ENCODE measurements at places on chromosomes 11 and 22.

GRCh38 chr22:42427167-42427566 is 5.0 kb downstream of the NFAM1 start:
- no peak for DNase-seq

GRCh38 chr11:66035653-66036333 is 9.5 kb upstream of the CATSPER1 start:
- no peak for DNase-seq

DNA sequence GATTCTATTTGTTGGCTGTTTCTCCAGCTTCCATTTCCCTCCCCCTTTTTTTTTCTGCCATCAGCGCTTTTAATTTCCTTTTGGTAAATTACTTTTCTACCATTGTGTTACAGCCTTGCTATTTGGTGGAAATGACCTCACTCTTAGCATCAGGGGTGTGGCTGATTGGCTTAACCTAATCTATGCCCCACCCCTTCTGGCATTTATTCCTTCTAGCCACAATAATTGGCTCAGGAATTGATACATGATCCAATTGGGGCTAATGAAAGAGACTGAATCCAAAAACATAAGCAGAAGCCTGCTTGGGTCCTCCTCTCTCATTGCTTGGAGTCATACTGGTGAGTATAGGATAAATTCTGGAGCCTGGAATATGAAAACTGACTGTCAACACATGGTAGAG is 402.4 kb upstream of the LRRC4C start:
- no peak for DNase-seq

DNA sequence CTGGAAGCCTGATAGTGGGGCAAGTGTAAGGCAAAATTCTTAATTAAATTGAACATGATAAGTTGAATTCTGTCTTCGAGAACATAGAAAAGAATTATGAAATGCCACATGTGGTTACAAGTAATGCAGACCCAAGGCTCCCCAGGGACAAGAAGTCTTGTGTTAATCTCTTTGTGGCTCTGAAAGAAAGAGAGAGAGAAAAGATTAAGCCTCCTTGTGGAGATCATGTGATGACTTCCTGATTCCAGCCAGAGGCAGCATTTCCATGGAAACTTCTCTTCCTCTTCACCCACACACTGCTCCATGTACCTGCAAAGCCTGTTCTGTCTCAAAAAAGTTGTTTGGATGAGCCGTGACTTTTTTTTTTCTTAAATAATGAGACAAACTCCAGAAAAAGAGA is 1.9 kb upstream of the TYR start:
- DNase-seq, result no peak

DNA sequence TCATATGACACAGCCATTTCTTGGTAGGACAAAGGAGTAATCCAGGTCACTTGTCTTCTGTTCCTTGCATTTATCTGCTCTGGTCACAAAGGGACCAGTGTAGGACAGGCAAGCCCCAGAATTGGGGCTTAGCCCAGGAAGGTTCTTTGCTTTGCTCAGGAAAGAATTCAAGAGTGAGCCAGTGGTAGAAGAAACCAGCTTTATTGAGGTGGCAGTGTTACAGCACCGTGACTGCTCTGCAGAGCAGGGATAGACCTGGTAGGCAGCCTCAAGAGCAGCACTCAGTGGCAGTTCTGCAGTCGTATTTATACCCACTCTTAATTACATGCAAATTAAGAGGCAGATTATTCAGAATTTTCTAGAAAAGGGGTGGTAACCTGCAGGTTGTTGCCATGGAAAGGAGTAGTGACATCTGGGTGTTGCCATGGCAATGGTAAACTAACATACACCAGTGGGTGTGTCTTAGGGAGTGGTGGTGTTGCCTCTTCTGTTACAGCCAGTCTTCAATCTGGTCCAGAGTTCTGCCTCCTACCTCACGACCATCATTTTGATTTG is 84.9 kb upstream of the RAB1B start:
- DNase-seq, result peak; percentile 4

DNA sequence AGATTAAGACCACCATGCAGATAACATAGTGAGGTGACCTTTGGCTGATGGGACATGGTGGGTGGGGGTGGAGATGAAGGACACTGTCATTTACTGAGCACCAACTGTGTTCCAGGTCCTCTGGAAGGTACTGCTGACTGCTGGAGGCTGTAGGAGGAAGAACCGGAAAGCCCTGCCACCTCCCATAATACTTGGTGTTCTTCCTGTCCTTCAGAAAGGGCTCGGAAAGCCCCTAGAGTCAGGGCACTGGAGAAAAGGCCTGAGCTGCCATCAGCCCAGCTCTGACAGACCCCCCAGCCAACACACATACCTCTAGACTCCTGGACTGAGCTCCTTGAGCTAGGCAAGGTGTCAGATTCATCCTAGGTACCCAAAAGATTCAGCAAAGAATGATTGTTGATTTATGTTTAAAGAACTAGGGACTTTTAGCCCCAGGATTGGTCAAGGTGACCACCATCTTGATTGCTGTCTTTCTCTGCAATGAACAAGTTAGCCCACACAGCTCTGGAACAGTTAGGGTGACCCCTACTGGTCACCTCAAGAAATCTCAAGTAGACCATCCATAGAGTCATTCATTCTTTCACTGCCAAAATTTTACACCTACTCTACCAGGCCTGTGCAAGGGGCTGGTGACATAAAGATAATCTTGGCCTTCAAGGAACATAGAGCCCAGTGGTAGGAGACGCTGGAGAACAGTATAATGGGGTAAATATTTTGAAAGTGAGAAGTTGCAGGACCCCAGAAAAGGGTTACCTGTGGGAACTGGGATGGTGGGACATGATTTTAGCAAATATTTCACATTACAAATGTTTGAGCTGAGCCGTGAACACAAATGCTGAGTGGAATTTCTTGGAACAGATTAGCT is 39.4 kb downstream of the IRAG1 start:
- peak; percentile 36 for DNase-seq

DNA sequence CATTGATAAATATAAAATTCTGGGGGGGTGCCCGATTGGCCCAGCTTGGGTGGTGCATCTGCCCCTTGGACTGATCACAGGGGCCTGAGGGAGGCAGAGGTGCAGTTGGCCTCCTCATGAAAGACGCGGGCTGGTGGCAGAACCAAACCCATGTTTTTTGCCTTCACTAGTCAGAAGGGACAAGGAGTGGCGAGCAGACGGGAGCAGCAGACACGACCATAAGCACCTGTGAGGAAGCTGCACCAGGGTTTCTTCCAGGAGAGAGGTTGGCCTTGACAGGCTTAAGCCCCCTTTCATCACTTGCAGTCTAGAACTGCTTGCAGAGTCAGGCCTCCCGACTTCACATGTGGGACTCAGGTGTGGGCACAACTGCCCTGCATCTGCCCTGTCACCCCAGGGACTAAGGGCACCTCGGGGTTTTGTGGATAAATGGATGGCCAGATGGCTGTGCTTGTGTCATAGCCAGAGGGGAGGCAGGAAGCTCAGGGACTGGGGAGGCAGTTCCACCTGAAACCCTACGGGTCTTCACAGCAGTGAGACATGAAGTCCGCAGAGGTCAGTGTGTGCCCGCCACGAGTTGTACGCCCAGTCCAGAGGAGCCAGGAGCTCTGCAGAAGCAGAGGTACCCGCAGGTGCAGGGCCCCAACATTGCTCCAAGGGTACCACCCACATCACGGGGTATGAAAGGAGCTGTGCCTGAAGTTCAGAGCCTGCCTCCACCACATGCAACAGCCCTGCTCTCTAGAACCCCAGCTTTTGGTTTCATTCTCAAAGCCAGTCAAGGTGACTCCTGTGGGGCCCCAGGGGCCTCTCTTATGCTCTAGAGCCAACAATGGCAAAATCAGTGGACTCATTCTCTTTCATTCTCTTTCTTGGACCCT is 18.2 kb upstream of the SYT13 start:
- no peak for DNase-seq

DNA sequence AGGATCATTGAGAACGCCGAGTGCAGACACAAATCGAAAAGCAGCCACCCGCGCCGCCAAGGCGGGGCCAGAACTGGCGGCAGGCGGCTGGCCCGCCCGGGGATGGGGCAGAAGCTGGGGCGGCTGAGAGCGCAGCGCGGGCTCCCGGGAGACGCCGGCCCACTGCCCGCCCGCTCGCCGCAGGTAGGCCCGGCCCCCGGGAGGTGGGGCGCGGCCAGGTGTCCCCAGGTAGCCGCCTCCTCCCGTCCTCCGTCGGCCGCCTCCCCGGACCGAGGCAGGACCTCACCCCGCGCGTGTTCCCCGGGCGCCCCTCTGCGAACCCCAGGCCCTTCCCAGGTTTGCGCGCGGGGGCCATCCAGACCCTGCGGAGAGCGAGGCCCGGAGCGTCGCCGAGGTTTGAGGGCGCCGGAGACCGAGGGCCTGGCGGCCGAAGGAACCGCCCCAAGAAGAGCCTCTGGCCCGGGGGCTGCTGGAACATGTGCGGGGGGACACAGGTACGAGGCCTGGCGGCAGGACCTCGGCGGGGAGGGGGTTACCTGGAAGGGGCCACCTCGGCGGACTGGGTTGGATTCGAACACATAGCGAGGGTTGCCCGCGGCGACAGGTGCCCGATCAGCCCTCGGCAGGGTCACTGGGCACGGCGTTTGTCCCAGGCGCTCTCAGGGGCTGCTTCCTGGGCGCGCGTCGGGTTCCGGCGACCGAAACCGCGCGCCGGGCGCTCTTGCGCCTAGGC is at the start of gene PRRG4:
TSS of gene PRRG4 (plus strand) at position 248 of the 733 bp plus-strand sequence. CDS start 603 bp downstream, outside the sequence.
- DNase-seq, result peak; percentile 37

GRCh38 chr11:129291546-129291945 is 84.1 kb upstream of the BARX2 start:
- DNase-seq, result no peak

DNA sequence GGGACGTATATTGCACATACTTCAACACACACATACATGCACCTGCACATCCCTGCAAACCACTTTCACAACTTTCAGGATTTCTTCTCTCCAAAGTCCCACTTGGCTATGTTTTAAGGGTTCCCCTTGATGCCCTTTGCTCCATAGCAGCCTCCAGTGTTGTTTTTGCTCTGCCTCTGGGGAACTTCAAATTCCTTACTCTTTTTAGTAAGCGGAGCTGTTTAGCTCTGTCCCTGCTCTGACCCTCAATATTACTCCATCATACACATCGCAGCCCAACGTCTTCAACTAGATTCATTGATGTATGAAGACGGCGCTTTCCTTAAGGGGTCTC is 18.3 kb downstream of the PRR5L start:
- no peak for DNase-seq

DNA sequence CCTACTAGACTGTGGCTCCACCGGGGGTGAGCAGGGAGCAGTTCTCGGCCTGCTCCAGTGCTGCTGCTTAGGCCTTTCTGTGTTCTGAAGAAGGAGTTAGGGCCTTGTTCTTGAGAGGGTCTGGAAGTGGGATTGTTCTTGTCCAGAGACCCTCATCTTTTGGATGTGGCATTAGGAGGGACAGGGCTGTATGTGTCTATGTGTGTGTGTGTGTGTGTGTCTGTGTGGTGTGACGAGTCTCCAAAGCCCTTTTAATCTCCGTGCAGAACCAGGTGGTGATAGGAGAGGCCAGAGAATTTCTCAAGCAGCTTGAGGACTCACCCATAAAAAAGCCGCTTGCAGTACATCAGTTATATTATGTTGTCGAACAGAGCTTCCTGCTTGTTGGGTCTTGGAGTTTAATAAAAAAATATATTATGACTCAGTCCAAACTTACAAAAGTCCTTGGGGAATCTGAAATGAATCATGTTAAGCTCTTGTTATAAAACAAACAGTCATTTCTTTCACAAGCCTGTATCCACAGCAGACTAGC is 196.5 kb downstream of the TENM4 start:
- no peak for DNase-seq

DNA sequence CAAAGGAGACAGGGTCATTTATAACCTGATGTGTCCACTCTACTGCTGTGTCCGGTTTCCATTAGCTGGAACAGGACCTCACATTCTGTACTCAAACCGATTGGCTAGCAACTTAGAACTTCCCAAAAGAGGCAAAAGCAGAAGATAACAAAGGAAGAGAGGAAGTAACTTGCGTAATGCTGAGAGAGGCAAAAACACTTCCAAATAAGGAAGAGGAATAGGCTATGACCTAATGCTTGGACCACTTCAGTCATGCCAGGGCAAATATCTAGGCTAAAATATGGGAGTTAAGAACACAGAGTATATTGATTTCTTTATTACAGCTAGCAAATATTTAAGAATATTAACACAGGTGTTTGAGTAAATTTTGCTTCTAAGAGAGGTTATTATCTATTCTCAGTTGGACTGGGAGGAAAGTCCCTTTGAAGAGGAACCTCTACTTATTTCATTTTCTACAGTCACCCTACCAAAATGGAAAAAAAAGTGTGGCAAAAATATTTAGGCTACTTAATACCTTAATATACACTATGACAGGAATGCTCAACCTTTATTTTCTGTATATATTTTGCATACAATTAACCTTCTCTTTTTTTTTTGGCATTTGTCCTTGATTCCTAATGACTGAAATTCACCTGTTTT is 499.8 kb upstream of the CHORDC1 start:
- no peak for DNase-seq

DNA sequence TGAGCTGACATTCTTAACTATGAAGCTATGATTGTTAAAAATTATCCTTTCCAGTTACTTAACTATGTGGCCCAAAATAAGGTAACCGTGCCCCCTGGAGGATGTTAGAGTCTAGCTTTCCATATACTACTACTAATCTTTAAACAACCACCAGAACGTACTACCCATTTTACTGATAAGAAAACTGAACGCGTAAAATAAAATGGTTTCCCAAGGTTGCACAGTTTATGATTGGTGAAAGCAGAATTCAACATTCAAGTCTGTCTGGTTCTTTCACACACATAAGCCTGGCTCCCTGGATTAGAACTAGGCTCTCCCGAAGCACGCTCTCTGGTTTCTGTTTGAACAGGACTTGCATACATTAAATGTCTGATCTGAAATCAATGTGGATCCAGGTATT is 437.8 kb upstream of the CCDC90B start:
- DNase-seq, result no peak

GRCh38 chr22:42928969-42929837 is 72.1 kb upstream of the ARFGAP3 start:
- no peak for DNase-seq

DNA sequence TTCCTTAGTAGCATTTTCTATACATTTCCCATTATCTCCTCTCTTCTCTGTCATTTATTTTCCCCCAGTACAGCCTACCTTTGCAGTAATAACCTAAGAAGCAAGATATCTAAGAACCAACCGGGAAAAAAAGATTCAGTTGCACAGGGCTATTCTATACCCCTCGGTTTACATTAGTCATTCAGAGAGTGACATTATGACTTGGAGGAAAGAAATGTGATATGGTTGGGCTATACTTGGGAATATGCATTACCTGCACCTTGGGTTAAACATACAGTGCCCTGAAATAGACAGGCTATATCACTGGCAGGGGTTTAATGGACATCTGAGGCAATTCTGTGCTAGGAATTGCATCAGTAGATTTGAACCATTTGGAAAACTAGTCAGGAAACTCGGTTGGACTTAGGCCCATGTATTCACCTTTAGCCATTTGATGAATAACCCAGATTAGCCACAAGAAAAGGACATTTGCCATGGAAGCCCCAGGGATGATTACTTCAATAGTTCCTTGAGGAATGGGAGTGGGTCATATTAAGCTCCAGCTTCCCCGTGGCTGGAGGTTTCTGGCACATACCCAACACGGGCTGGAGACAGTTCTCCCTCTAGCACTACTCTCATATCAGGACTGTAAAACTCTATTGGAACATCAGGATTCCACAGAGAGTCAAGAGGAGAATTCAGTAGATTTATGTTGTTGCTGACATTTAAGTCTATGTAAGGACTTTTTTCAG is 973.2 kb downstream of the NTM start:
- DNase-seq, result no peak
